ENCODE measurements at places on chromosomes 5 and 9.

GRCh38 chr5:112534611-112535255 is 115.7 kb upstream of the EPB41L4A start:
- DNase-seq = no peak

DNA sequence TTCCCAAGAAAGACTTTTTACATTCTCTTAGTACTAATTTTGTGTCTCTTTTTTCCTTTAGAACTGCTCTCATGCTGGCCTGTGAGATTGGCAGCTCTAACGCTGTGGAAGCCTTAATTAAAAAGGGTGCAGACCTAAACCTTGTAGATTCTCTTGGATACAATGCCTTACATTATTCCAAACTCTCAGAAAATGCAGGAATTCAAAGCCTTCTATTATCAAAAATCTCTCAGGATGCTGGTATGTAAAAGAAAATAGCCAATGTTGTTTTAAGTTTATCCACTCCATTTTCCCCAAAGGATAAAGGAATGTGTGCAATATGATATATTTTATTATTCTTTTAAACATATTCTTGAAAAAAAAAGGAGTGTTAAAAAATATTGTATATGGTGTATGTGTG is 27.3 kb upstream of the TTC23L start:
- no peak for DNase-seq

GRCh38 chr9:71602652-71603051 is 165.7 kb downstream of the CEMIP2 start:
- DNase-seq = no peak

DNA sequence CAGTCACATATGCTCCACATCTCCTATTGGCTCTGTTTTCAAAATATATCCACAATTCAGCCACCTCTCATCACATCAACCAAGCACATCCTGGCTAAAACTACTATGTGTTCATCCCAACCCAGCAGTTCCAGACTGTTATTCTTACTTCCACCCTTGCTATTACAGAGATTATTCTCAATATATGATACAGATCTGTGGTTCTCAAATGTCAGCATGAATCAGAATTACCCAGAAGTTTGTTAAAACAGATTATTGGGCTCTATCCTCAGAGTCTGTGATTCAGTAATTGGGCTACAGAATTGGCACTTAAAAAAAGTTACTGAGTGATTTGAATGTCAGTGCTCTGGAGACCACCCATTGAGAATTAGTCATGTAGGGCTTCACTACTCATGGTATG is 78.8 kb upstream of the IZUMO3 start:
- DNase-seq = no peak

DNA sequence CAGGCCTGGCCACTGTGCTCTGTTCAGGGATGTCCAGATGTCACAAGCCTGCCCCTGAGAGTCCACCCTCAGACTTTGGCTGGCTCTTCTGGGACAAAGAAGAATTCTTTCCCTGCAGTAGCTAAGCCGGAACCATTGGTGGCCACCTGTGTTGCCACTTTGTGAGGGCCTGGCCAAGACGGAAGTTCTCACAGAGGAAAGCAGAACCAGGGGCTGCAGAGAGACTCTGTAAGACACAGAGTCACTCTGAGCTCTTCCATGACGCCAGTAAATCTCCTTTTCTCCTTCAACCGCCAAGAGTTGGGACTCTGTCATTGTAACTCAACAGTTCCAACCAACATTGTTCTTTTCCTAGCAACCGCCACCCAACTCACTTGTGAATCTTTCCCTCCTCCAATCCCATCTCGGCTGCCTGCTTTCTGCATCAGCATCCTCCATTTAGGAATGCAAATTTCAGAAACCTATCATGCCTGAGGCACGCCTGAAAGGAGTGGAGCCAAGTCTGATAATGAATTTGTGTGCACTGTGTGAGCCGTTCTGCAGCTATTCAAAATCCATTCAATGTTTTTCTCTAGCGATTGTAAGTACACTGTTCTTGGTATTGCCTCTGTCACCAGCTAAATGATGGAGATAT is 37.8 kb upstream of the ATP6V1G1 start:
- no peak for DNase-seq

GRCh38 chr5:161530700-161531099 is 15.8 kb downstream of the GABRB2 start:
- no peak for DNase-seq

DNA sequence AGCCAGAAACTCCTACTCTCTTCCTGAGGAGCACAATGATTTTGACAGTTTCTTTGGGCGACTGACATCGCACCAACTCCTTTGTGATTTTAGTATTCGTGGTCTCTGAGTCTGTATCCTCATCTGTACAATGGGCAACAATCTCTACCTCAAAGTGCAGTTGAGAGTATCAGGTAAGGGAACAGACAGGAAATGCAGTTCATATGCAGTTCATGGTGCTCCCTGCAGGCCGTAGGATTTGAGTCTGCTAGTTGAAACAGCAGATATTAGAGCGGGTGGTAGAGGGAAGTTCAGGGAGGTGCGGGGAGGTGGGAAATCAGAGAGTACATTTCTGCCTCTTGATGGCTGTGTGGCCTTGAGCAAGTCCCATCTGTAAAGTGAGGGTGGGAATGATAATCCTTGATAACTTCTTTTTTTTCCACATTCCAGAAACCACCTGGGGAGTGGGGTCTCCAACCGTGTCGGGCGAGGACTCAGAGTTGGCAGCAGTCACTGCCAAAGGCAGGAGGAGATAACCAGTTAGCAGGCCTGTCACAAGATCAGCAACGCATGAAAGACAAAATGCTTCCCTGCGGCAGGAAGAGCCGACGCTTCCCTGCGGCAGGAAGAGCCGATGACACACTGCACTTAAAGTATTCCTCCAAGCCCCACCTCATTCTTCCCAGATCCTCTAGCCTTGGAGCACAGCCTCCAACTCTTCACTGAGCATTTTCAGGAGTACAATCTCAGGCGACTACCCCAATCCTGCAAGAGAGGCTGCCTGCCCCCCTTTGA is 6.0 kb upstream of the NEK6 start:
- no peak for DNase-seq

DNA sequence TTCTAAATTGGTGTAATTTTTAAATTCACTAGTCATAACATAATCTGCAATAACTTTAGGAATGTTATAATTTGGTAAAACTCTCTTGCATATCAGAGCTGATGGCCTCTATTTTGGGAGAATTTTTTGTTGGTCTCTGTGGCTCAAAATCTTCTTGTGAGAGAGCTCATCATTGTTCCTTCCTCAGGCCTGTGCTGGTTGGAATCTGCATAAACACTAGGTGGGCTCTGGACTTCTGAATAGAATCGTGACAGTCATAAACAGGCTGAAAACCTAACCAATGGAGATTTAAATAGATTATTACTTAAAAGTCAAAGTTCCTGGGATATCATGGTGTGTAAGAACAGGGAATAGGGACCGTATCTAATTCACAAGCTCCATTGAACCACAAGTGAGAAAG is 1129.6 kb downstream of the CDH12 start:
- DNase-seq = no peak

DNA sequence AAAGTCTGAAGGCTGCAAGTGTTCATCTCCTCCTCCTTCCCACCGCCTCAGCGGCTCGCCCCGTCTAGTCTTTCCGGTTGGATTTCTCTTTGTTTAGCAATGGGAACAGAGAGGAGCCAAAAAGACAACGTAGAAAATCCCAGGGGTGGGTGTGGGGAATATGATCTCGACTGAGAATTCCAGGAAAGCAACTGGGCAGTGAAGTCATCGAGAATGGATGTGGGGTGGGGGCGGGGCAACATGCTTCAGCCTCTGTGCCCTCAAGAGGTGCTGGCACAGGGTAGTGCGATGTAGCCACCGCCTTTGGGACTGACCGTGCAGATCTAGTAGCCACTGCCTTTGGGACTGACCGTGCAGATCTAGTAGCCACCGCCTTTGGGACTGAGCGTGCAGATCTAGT is 12.9 kb downstream of the MSX2 start:
- no peak for DNase-seq

DNA sequence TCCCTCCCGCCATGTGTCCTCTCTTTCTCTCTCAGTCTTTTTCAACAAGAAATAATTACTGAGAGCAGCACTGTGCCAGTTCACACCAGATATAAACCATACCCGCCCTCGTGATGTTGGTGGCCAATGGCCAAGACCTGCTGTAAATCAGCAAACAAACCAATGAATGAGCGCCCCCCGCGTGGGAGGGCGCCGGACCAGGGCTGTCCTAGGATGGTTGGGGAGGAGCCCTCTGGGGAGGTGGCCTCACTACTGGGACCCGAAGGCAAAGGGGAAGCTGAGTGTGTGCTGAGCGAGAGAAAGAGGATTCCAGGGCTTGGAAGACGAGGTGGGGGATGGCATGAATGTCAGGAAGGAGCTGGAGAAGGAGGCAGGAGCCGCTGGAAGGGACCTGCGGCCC is 51.2 kb upstream of the BARHL1 start:
- no peak for DNase-seq

- peak; percentile 10 for DNase-seq
Measured at GRCh38 chr9:89606624-89607311, 2.0 kb downstream of the GADD45G start.

DNA sequence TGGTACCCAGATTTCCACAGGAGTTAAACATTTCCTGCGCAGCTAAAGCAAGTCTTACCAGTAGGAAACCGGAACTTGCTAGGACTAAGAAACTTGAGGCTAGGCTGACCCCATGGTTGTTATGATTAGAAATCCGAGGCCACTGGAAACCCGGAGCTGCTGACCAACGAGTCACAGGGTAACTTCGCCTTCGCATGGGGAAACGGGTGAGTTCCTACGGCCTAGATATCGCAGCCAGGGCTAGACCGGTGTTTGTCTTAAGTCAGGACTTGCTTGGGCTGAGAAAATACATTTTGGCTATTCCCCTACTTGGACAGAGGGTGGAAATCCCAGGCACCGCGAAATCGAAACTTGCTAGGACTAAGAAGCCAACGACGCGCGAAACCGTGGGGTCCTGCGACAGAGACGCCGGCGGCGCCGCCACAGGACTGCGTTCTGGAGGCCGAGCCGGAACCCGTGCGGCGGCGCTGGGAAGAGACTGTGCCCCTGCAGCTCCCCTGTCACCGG is 1.6 kb upstream of the ANXA2R start:
- no peak for DNase-seq

- DNase-seq = no peak
Measured at GRCh38 chr5:36006163-36006562, 15.0 kb upstream of the UGT3A1 start.

DNA sequence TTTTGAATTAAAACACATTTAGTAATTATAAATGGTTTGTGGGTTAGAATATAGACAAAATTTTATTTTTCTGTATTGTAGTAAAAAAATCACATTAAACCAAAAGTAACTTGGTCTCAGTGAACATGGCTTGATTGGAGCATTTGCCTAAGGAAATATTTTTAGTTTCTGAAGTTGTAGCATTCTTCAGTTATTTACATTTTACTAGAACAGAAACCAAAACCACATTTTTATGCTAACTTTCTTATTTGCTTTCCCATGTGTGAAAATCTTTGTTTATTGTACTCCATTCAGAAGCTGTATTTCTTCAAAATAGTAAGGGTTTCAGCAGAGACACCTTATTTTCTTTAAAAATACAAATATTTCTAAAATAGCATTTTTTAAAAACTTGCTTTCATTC is 129.9 kb downstream of the SGCD start:
- no peak for DNase-seq

- no peak for DNase-seq
Measured at GRCh38 chr9:18473652-18474279, at the start of gene ADAMTSL1. Gene ADAMTSL1 (plus strand): TSS chr9:18474153. CDS start chr9:18474233, 80 bp downstream.

GRCh38 chr5:135589152-135589551 is 10.4 kb upstream of the CXCL14 start:
- no peak for DNase-seq

DNA sequence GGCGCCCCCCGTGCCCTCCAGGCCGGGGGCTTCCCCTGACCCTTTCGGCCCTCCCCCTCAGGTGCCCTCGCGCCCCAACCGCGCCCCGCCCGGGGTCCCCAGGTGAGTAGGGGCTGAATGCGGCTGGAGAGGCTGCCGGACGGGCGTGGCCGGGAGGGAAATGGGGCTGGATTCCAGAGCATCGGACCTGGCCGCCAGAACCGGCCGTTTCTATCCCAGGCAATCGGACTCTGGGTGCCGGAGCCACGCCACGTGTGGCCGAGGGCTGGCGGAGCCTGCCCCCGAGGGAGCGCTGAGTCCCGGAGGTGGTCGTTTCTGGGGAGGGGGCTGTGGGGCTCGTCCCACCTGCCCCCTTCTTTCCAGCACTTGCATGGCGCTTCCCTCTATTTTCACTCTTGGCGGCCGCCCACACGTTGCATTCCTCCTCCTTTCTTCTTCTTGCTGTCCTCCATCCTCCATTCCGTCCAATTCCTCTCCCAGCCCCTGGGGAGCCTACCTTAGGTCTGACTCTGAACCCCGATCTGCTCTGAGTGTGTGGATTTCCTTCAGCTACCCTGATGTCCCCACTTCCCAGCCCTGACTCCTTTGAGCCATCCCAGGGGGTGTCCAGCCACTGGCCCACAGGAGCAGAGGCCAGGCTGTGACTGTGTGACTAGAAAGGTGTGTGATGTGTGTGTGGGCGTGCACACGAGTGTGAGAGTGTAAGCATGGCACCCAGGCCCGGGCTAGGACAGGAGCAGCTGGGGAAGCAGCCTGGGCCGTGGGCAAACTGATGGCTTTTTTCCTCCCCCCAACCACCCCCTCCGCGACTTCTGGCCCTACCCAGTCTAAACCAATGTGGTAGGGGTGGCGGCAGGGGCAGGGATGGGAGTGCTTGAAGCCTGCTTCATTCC is 24.7 kb downstream of the GOLGA2 start:
- no peak for DNase-seq

GRCh38 chr9:111994831-111995458 is 98.3 kb downstream of the UGCG start:
- DNase-seq = no peak

- DNase-seq = no peak
Measured at GRCh38 chr9:114518599-114519022, 13.3 kb upstream of the WHRN start.

DNA sequence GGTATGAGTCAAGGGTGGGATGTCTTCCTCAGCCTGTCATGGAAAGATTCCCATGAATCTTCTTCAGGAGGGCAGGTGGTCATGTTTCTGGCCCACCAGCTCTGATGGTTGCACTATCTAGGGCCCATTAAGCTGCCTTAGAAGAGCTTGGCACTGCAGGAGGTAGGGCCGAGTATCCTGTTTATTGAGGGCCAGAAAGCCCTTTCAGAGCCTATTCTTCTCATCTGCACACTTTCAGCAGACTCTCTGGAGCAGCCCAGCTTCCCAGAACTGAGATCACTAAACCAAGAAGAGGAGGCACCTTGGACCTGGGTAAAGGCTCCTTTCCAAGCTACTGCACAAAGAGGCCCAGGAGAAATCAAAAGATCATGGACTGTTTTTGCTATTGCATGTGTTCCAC is 146.5 kb downstream of the MTX3 start:
- DNase-seq = no peak

- DNase-seq = no peak
Measured at GRCh38 chr9:89380437-89381307, 62.4 kb downstream of the SECISBP2 start.

- DNase-seq = no peak
Measured at GRCh38 chr9:86175743-86176456, 76.5 kb upstream of the GOLM1 start.

GRCh38 chr5:158413122-158413680 is 554.3 kb upstream of the CLINT1 start:
- DNase-seq = no peak

Measured in activated CD4-positive, alpha-beta T cell treated with anti-CD3 and anti-CD28 coated beads, Interleukin-2, amount 50 U/mL, for 24 hours (primary cell).